ENCODE measurements at places on chromosomes 4 and X. TPM values are rescaled to one million over a fixed set of nuclear protein-coding genes. Genes with fewer than 3 reads are reported as not detected.

The H2BW2 gene
- not detected for total RNA-seq

The MAGED4 gene
- 8.9 TPM for total RNA-seq

The TAB3 gene
- total RNA-seq = 12.5 TPM

The ADH1B gene
- not detected for total RNA-seq

The IQCM gene
- total RNA-seq = not detected

The GLRB gene
- total RNA-seq = 0.92 TPM

The EGFL6 gene
- total RNA-seq = not detected

The MAGEA8 gene
- total RNA-seq = not detected

The POU4F2 gene
- not detected for total RNA-seq

The STBD1 gene
- 13.8 TPM for total RNA-seq

The CLIC2 gene
- total RNA-seq = 0.07 TPM

The STARD8 gene
- 1.6 TPM for total RNA-seq

The PABPC5 gene
- not detected for total RNA-seq

The C4orf36 gene
- 1.3 TPM for total RNA-seq

The RHOH gene
- 0.20 TPM for total RNA-seq

The MAOA gene
- 0.80 TPM for total RNA-seq

The SLC38A5 gene
- total RNA-seq = 0.14 TPM

The UGT2B11 gene
- not detected for total RNA-seq

The GLRA3 gene
- total RNA-seq = 0.05 TPM

The CFAP47 gene
- total RNA-seq = not detected

The PCDH10 gene
- 0.12 TPM for total RNA-seq

The RNF212 gene
- 0.81 TPM for total RNA-seq

The HPGD gene
- total RNA-seq = 79.0 TPM

The ITIH6 gene
- not detected for total RNA-seq

The SLC25A5 gene
- 745 TPM for total RNA-seq

The QRFPR gene
- total RNA-seq = 0.06 TPM

The FGF5 gene
- total RNA-seq = 0.11 TPM

The DGKK gene
- not detected for total RNA-seq

The CT45A5 gene
- 0.09 TPM for total RNA-seq

The SUV39H1 gene
- total RNA-seq = 24.6 TPM

The ZNF280C gene
- 3.7 TPM for total RNA-seq

The ADH6 gene
- 0.12 TPM for total RNA-seq

The ZRSR2 gene
- 11.2 TPM for total RNA-seq

The APLN gene
- 0.72 TPM for total RNA-seq

The SLC49A3 gene
- 0.10 TPM for total RNA-seq

The SORBS2 gene
- 0.89 TPM for total RNA-seq

The P2RY4 gene
- not detected for total RNA-seq

The HSFX3 gene
- total RNA-seq = not detected

The MAGEC3 gene
- total RNA-seq = not detected

The CTBP1 gene
- total RNA-seq = 84.6 TPM

The ATP8A1 gene
- 0.03 TPM for total RNA-seq

The GAGE2A gene
- not detected for total RNA-seq

The PRKG2 gene
- total RNA-seq = 0.67 TPM

The RGN gene
- total RNA-seq = not detected

The CENPVL2 gene
- not detected for total RNA-seq

The NPY2R gene
- total RNA-seq = not detected

The RBMX gene
- total RNA-seq = 239 TPM

The HSFX1 gene
- 0.42 TPM for total RNA-seq

The GPRIN3 gene
- total RNA-seq = 1.2 TPM

The GRID2 gene
- total RNA-seq = not detected

The GABRQ gene
- 0.19 TPM for total RNA-seq

The AMOT gene
- 0.02 TPM for total RNA-seq

The GABRG1 gene
- not detected for total RNA-seq

All from A549 treated with dexamethasone at 1 μM for 4 hours (cell line).